Activated naive CD4-positive, alpha-beta T cell treated with anti-CD3 and anti-CD28 coated beads for 36 hours (primary cell): ENCODE measurements at places on chromosomes 2 and 18.

GRCh38 chr18:35775887-35776286 is 194.3 kb downstream of the GALNT1 start:
- no peak for DNase-seq

DNA sequence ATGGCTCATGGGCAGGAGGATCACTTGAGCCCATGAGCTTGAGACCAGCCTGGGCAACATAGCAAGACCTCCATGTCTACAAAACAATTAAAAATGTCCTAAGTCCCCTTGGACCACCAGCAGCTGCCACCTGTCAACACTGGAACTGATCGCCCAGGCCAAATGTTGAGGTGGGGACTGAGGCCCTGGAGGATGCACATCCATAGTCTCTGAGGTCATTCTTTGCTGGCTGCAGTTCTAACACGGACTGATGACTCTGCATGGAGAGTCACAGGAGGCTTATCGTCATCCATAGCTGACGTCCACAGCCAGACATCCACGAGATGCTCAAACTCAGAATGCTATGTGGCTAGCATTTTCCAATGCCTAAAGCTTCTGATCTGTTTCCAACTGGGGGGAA is 151.3 kb downstream of the BCL2 start:
- DNase-seq: no peak

DNA sequence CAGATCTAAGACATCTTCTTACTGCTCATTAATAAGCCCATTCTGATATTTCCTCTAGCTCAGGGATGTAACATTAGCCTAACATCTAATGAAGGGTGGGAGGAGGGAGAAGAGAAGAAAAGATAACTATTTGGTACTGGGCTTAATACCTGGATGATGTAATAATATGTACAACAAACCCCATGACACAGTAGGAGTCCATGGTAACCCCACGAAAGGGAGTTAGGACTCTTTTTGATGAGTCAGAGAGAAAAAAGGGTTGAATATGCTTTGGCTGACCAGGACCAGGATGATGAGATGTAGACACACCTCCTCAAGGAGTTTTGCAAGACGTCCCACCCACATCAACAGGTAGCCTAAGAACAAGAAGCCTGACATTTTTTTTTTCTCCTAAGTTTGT is 34.4 kb upstream of the DLX2 start:
- DNase-seq: no peak

DNA sequence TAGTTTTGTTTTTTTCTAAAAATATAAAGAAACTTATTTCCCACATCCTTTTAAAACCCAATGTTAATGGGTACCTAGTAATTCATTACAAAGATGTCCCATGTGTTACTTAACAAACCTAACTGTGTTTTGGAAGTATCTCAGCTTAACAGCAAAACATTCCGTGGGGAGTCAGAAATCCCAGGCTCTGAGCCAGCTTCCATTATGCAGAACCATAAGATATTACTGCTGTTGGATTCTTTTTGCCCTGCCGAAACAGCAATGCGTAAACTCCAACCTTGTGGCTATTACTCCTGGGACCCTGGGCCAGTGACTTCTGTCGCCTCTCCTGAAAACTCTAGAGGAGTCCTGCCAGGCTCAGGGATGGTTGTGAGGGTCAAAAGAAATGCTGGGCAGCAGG is 174.1 kb downstream of the UXS1 start:
- no peak for DNase-seq

GRCh38 chr2:101971836-101972235 is 19.9 kb upstream of the IL1R2 start:
- no peak for DNase-seq

- DNase-seq: no peak
Observed at GRCh38 chr2:229530434-229530833, 183.9 kb downstream of the DNER start.

- peak; percentile 38 for DNase-seq
Observed at GRCh38 chr18:23134780-23135549, at the start of gene CABLES1. TSS of gene CABLES1 (plus strand) at chr18:23135485. CDS start at chr18:23135763, 278 bp downstream.

DNA sequence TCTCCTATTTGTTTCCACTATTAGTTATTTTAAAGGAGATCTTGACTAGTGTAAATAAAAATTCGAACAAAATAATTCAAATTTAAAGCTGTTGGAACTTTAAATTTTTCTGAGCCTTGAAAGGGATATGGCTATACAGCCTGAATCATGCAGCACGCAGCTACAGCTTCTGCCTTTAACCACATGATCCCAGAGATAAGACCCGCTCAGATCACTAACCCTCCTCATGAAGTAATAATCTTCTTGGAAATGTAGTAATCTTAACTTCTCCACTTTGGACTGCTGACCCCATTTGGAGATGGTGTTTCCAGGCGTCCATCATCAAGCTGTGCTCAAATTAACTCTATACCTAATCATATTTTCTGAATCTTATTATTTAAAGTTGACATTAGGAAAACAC is 336.6 kb downstream of the DSC3 start:
- DNase-seq: no peak

DNA sequence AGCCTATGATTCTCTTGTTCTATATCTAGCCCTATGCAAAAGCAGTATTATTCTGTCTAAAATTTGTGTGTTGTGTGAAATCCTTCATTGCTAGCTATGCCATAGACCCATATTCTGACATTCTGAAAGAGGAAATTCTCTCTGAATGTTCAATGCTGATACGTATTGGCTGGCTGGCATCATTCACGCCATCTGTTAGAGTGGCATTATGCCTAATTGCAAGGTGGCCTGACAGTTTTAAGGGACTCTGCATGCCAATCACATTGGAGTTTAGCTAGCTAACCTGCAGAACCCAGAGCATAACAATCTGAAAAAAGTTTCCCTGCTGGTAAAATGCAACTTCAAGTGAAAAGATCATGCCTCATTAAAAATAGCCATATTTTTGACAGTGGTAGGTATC is 316.0 kb downstream of the SOX11 start:
- no peak for DNase-seq

DNA sequence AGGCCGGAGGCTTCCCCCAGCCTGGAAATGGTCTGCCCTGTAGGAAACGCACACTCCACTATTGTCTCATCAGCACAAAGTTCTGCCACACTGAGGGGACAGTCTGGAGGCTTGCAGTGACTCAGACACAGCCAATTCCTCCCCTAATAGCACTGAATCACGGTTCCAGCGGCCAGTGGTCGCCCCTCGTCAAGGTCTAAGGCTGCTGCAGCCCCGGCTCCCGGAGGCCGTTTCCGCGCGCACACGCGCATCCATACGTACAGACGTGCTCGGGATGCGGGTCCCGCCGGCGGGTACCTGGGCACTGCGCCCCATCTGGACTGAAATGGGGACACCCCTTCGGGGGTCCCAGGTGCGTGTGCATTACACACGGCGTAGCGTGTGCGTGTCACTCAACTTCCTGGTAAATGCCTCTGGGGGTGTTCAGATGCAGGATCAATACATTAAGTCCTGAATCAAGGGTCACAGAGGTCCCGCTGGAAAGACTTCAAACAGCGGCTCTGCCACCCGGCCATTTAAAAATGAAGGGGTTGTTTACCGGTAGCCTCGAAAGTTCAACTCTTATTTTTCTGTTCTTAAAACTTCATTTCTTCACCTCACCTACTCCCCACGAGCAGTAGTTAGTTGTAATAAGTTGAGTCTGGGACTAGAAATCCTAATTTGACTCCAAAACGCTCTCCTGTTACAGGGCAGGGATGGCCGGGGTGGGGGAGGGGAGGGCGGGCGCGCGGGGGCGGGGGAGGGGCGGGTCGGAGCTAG is 572 bp upstream of the ZNF516 start:
- DNase-seq: peak; percentile 36

GRCh38 chr2:226791056-226791486 is 8.5 kb downstream of the IRS1 start:
- DNase-seq: peak; percentile 74

DNA sequence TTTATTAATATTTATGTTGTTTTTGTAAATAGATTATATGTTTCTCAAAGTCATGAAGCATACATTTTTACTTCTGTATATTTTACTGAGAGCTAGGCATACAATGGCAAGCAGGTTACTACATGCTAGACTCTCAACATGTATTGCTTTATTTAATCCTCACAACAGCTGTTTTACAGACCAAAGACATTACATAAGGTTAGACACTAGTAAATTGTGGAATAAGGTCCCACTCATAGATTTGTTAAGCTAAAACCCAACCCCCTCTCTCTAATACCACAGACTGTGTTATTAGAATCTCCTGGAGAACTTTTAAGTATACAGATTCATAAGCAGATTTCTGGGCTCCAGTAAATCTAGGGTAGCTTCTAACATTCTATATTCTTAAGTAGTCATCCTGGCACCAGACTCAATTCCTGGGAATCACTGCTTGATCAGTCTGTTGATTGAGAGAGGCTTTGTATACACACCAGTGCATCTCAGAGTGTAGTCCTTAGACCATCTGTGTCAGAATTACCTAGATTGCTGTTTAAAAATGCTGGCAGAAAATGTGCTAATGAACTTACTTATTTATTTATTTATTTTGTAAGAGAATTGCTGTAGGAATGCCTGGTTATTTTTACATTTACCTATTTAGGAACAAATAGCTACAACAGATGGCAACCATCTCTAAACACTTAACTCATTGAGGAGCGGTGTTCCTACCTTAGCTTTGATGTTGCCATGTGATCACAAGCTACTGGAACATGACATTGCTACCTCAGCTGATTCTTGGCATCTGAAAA is 153.5 kb upstream of the CAVIN2 start:
- DNase-seq: no peak

GRCh38 chr2:145421841-145422240 is 901.9 kb upstream of the ZEB2 start:
- no peak for DNase-seq

DNA sequence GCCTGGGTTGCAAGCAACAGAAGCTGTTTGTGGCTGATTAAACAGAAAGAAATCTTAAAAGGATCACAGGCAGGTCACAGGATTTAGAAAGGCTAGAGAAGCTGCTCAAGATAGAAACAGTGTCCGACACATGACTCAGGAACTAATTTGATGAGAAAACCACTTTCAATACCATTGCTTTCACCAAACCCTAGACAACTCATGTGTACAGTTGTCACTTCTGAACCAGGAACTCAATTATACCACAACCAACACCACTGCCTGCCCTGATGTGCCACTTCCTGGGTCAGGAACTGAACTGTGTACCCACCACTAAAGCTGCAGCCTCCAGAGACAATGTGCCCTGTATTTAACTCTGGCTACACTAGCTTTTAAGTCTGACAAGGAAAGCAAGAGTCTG is 56.0 kb downstream of the TMEM247 start:
- DNase-seq: peak; percentile 63

- no peak for DNase-seq
Observed at GRCh38 chr2:40287773-40288172, 164.1 kb downstream of the SLC8A1 start.

GRCh38 chr18:53994016-53994415 is 230.5 kb downstream of the MBD2 start:
- no peak for DNase-seq

- peak; percentile 68 for DNase-seq
Observed at GRCh38 chr2:126655500-126656430, at the start of gene GYPC. TSS of gene GYPC (plus strand) at chr2:126656158. CDS start at chr2:126656264, 106 bp downstream.

DNA sequence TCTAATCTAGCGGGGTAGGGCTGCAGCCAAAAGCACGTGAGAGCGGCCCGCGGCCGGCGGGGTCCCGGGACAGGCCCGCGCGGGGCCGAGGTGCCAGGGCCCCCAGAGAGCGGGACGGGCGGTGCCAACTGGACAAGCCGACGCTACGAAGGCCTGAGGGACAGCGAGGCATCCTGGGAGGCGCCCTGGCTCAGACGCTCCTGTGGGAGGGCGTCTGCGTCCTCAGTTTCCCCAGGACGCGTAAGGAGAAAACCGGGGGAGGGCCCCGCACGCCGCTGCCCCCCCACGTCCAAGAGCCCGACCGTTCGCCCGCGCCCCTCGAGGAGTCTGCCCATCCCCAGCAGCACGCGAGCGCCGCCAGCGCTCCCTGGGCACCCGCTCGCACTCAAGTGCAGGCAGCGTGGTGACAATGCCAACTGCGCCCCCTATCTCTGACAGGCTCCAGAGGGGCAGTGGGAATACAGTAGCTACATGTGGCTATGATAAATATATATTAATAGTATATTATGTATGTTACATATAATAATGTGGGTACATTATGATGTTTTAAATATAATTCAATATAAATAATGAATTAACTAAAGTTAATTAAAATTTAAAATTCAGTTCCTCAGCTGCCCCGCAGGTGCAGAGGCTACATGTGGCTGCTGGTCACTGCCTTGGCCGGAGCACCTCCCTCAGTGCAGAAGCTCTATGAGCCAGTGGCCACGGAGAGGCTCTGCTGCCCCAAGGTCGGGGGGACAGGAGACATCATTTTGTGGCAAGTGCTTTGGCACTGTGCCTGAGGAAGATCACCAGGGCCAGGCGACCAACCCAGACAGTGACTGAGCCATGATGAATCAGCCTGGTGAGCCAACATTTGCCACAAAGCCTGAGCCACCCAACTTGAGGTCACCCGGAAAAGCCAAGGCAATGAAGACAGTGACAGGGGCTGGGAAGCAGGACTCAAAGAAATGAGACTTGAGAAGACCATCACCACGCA is 5.5 kb upstream of the SFT2D3 start:
- DNase-seq: peak; percentile 74

- no peak for DNase-seq
Observed at GRCh38 chr18:75504469-75504868, 77.0 kb upstream of the SMIM21 start.

- DNase-seq: no peak
Observed at GRCh38 chr2:70905443-70906421, 30.0 kb upstream of the ATP6V1B1 start.

DNA sequence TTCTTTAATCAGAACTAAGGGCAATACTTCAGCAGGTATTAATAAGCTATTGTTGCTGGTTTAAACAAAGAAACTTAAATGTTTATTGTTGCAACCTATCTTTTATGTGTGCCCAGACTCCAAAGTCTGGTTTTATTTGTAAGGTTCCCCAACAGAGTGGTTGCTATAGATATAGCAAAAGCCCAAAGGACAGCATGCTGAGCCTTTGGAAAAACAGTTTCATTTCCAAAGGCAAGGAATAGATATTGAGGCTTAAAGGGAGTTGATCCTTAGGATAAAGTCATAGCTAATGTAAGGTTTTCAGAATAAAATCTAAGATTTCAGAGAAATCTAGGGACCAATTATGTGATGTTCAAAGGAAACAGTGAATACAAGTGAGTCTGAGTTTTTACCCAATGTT is 413.2 kb upstream of the SLC14A2 start:
- no peak for DNase-seq

DNA sequence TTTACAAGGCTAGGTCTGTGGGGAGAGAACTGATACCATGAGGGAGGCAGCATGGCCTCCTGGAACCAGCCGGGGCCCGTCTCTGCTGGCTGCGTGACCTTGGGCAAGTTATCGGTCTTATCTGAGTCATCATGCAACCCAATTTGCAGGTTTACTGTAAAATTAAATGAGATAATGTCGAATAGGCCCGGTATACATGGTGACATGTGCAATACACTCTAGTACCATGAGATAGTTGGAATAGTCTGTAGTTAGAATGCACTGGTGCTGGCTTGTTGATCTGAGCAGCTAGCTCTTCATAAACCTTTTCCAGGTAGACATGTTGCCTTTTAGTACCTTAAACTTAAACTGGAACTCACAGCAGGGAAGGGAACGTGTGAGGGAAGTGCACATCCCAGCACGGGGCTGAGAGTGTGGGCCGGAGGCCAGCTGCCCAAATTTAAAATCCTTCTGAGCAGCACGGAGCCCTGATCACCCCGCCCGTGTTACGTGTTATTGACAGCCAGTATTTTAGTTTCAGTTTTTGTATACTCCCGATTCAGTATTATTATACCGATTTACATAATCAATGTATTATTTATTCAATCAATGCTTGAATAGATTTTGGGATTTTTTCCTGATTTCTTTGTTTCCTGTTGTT is 72.4 kb upstream of the HS6ST1 start:
- no peak for DNase-seq
